ENCODE measurements at places on chromosomes 5 and 9.

GRCh38 chr9:34957492-34958410 lies at the start of gene PHF24:
Gene PHF24, plus strand, starts transcription at chr9:34958285. Its CDS starts 13,014 bp downstream, at chr9:34971299.
- no peak for DNase-seq

GRCh38 chr9:130766927-130767307 lies 68.1 kb upstream of the ABL1 start:
- no peak for DNase-seq

DNA sequence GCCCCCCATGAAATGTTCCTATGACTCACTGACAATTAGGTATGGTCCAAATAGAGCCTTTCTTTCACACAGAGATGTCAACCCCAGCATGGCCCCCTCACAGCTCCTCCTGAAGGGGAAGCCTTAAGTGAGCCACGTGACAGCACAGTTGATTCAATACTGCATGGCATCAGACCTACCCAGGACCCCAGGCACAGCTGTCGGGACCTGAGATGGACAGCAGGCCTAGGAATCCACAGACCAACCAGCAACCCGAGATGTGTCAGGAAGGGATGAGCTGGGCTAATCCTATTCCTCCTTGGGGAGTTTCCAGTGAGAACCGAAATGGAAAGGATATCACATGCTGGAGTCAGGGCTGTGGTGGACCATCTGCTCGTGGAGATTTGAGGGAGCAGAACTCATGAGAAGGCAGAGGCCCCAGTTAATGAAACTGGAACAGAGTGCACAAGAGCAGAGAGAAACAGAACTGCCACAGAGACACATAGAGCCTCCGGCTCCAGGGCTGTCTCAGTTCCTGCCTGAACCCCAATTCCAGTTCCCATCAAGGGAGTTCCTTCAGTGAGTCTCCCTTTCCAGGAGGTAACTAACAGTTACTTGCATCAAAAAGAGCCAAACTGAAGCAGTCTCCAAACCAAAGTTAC lies 42.1 kb upstream of the SMIM23 start:
- no peak for DNase-seq

DNA sequence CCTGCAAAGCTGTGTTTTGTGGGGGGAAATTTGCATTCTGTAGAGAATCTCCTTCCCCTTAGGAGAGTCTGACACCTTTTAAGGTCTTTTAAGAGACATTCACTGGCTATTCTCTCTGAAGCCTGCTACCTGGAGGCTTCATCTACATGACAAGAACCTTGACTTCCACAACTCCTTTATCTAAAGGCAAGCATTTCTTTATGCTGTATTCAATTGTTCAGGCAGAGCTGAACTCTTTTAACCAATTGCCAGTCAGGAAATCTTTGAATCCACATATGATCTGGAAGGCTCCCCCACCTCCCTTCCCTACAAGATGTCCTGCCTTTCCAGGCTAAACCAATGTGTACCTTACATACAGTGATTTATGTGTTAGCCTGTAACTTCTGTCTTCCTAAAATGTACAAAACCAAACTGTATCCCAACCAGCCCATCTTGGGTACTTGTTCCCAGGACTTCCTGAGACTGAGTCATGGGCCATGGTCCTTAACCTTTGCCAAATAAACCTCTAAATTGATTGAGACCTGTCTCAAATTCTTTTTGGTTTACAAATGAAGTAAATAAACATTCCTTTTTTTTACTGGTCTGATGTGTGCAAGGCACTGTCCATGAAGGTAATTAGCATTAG lies 9.9 kb downstream of the C9orf85 start:
- no peak for DNase-seq

- DNase-seq: no peak
Observed at GRCh38 chr9:134040781-134041648, 15.7 kb downstream of the BRD3OS start.

GRCh38 chr9:33011831-33012230 lies 10.4 kb upstream of the APTX start:
- DNase-seq: no peak

GRCh38 chr5:131289738-131290137 lies 25.9 kb downstream of the CDC42SE2 start:
- no peak for DNase-seq

DNA sequence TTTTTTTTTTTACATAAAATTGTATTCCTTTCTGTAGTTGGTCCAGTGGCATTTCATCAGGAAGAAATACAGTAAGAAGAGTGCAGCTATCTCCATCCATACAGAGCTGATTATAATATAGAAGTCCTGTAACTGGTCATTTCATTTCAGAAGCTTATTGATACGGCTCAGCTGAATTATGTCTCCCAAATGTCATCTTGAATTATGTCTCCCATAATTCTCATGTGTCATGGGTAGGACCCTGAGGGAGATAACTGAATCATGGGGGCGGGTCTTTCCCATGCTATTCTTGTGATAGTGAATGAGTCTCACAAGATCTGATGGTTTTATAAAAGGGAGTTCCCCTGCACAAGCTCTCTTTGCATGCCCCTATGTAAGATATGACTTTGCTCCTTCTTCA lies 492.9 kb downstream of the CHSY3 start:
- DNase-seq: no peak

DNA sequence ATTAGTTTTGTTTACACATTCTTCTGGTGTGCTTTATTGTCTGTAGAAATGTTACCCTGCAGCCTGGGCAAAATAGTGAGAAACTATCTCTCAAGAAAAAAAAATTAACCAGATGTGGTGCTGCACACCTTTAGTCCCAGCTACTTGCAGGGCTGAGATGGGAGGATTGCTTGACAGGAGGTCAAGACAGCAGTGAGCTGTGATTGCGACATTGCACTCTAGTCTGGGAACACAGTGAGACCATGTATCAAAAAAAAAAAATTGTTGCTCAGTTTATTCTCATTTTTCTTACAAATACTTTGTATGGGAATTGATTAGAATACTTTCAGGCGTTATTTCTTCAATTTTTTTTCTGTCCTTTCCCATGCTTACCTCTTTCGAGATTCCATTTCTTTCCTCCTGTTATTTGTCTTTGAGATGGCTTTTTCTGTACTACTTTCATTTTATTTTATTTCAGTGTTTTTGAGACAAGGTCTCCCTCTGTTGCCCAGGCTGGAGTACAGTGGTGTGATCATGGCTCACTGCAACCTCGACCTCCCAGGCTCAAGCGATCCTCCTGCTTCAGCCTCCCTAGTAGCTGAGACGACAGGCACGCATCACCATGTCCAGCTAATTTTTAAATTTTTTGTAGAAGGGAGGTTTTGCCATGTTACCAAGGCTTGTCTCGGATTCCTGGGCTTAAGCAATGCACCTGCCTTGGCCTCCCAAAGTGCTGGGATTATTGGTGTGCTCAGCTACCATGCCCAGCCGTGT lies 24.9 kb downstream of the TENT2 start:
- DNase-seq: no peak

GRCh38 chr5:93793159-93793781 lies 51.9 kb upstream of the POU5F2 start:
- no peak for DNase-seq

DNA sequence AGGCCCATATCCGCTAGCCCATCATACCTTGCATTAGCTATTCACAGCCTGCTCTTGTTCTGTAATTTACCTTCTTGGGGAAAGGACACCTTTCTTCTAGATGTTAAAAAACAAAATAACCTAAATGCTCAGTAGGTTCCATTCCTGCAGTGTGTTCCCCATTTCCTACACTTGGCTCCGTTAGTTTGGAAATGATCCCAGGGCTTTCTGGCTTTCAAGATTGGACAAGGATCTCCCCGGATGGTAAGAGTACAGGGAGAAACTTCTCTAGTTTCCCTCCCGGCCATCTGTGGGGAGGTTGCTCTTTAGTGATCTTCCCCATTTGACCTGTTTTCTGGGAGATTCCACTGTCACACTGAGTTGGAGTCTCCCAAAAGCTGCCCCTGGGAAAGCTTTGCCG lies 27.3 kb upstream of the STC2 start:
- DNase-seq: no peak

DNA sequence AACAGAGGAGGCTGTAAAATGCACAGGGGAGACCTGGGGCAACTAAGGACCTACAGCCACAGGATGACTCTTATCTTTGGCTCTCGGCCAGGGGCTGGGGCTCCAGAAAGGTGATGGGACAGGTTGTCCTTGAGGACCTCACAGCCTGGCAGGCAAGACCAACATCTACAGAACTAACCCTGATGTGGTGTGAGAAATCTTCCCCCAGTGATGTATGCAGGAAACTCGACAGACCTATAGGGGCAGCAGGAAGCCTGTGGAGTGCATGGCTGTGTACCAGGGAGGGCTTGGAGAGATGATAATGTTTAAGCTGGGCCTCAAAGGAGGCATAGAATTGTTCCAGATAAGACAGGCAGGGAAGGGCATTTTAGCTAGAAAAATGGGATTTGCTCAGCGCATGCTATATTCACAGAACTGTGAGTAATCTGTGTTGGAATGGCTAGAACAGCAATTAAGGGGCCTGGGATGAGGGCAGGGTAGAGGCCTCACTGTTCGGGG lies 68.5 kb upstream of the SLC25A51 start:
- DNase-seq: no peak

Measured in NCI-H510A treated with DMSO at 0.1 percent for 48 hours (cell line).